ENCODE measurements at places on chromosomes 7 and 10.
A peak's percentile ranks its signal among the peaks of the same experiment; 100 is the strongest.

- no peak for DNase-seq
Observed at GRCh38 chr10:127374901-127375300, 174.2 kb upstream of the NPS start.

DNA sequence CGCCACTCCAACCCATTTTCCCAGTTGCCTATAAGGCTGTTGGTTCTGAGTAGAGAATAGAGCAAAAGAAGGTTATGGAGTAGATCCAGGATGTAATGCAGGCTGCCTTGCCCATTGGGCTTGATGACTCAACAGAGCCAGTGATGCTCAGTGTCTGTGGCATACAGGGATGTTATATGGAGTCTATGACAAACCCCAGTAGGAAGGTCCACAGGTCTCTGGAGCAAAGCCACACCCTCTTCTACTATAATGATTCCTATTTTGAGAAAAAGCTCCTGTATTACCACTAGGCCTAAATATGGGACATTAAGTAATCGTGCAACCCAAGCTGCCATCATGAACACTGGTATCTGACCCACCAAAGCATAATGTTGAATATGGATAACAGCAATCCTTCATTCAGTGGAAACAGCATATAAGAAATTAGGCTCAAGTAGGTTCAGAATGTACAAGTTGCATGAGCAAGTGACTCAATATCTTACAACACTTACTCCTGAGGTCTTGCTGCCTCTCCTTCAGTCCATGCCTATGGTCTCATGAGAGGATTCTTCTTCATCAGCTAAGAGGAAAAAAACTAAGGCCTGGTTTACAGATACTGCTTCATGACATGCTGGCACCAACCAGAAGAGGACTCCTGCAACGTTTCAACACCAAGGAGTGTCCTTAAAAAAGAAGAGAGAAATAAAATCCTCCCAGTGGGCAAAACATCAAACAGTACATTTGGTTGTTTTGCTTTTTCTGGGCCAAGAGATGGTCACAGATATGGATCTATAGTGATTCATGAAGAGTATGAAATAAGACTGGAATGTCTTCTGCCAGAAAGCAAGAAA is 14.8 kb upstream of the FHIP2A start:
- DNase-seq: no peak

DNA sequence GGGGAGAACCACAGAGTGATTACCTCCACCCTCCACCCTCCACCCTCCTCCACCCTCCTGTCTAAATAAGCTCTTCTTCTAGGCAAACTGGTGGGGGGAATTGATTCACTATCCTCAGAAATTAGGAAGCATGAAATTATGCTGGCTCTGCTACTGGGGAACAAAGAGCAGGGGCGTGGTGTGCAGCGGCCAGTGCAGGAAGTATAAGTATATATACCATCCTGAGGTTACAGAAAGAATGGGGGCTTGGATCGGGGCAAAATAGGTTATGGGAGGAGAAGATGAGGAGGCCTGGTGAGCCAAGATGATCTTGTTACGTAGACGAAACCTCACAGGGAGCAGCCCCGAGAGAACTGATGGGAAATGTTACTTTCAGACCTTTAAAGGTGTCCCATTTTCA is 49.1 kb downstream of the SYPL1 start:
- DNase-seq: no peak

DNA sequence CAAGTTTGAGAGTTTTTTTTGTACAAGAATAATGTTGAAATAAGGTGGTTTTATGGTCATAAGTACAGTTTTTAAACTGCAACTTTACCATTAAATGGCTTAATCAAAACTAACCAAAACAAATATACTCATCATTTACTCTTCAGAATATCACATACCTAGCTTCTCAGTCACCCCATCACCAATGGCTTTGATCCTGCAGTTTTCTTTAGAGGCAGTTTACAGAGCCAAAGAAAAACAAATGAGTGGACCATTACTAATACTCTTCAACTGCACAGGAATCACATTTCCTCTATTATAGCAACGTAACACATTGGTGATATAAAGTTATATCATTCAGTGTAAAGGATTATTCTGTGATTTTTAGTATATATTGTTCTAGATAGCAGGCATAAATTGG is 576.1 kb upstream of the LRRTM3 start:
- no peak for DNase-seq

- DNase-seq: no peak
Observed at GRCh38 chr10:78316451-78316931, 282.8 kb downstream of the RPS24 start.

GRCh38 chr10:114337510-114338462 is 66.5 kb downstream of the AFAP1L2 start:
- no peak for DNase-seq

DNA sequence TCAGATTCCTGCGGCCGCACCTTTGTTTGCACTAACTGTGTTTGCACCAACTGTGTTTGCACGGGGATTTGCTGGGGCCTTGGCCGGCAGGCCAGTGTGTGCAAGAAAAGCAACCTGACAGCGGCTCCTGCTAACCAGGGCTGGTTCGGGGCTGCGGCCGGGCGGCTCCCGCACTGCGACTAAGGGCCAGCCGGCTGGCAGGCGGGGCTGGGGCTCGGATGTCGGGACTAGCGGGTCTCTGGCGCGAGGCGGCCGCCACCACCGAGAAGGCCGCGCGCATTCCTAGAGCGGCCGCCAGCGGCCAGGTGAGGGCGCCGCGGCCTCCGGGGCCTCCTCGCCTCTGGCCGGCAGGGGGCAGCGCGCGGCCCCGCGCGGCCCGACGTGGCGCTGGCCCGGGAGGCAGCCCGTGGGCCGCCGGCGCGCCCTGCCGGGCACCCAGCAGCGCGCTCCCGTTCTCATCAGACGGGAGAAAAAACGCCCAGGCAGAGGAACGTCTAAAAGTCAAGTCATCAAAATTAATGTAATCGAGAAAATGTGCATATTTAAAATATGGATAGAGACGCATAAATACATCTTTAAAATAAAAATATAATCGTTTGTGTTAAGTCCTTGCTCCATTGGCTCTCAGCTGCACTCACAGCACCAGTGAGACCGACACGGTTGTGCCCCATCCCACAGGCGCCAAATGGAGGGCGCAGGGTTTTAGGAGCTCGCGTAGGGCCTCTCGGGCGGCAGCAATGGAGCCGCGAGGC is 38.5 kb downstream of the ZNF777 start:
- DNase-seq: peak; percentile 69

- no peak for DNase-seq
Observed at GRCh38 chr10:88026031-88026430, 162.6 kb downstream of the PTEN start.

DNA sequence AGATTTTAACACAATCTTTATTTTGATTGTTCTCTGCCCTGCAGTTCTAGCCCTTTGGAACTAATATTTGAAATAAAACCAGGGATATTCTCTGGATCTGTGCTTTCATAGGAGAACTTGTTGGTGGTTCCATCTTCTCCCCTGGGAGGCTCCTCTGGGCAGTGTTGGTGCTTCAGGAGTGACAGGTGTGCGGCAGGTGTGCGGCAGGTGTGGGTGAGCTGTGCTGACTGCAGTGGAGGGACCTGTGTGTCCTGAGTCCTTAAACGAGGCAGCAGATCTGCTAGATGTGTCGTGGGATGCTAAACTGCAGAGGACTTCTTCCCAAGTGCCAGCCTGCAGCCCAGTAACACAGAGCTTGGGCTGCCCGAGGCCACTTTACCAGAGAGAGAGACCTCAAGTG is 98.4 kb downstream of the LYZL1 start:
- no peak for DNase-seq

DNA sequence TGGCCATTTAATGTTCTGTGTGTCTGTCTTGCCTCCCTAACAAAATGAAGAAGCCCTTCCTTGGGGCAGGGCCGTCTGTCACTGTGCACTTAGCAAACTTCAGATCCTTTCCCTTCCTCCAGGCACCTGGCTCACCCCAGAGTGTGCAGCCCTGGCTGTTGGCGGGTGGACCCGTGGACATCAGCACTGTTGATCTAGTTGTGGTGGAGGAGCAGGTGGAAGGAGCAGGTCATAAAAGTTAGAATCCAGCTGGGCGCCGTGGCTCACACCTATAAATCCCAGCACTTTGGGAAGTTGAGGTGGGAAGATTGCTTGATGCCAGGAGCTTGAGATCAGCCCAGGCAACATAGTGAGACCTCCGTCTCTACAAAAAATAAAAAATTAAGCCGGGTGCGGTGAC is 12.7 kb downstream of the RAB19 start:
- DNase-seq: no peak

DNA sequence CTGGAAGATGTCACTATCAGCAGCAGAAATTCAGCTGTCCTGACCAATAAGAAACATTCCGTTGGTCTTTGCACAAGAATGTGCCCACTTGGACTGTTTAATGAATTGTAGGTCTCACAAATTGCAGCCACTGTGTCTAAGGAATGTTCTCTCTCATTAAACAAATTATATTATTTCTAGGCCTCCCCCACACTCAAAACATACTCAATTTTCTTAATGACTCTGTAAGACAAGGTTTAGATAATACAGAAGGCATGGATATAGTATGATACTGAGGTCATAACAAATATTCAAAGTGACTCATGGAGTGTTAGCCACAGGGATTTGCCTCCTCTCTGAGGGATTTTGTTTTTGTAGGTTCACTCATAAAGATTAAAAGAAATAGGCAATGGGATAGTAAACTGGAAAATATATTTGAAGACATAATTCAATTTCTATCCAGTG is 197.5 kb downstream of the PTN start:
- DNase-seq: no peak

GRCh38 chr7:114835861-114836260 is 86.0 kb upstream of the MDFIC start:
- DNase-seq: no peak

DNA sequence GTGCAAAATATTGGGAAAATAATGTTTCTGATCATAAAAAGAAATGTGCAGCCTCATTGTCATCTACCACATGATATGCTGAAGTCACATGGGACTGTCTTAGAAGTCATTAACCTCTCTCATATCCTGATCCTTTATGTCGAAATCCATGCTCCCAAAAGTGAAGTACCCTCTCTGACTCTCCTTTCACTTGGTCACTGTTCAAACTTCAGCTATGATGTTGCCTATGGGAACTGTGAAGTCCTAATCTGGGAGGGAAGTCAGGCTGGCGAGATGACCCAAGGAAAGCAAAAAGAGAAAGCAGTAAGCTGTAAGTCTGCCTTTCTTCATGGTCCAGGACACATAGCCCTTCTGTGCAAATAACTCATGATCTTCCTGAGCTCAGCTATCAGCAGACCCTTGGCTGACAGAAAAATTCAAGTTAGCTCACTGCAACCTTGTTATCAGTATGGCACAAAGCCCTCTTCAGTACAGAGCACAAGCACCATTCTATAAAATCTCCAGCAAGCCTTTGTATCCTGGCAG is 29.5 kb downstream of the WASL start:
- no peak for DNase-seq

GRCh38 chr10:47113907-47114500 is 186.0 kb upstream of the GDF10 start:
- DNase-seq: no peak

- no peak for DNase-seq
Observed at GRCh38 chr7:38020121-38020785, 99.8 kb downstream of the EPDR1 start.
